ENCODE measurements at places on chromosomes 7 and 10.
A peak's percentile ranks its signal among the peaks of the same experiment; 100 is the strongest.

DNA sequence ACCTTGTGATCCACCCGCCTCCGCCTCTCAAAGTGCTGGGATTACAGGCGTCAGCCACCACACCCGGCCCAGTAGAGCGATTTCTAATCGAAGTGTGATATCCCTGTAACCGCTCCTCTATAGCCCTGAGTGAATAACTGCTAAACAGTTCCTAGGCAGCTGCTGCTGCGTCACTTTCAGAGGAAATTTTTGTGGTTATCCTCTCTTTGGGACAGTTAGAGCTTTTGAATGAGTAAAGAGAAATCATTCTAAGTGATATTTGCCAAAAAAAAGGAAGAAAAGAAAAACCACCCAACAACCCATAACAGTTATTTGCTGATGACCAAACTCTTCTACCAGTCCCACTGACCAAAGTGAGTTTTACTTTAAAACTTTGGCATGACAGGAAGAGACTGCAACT, 59.9 kb downstream of the MKX start:
- DNase-seq: no peak

GRCh38 chr10:50275650-50276235, 24.4 kb upstream of the ASAH2 start:
- DNase-seq: no peak

- DNase-seq: no peak
Measured at GRCh38 chr10:31593124-31593523, 274.1 kb downstream of the ZEB1 start.

GRCh38 chr10:5654218-5654755, 12.1 kb downstream of the ASB13 start:
- no peak for DNase-seq

- no peak for DNase-seq
Measured at GRCh38 chr10:132148261-132149251, 38.2 kb upstream of the DPYSL4 start.

DNA sequence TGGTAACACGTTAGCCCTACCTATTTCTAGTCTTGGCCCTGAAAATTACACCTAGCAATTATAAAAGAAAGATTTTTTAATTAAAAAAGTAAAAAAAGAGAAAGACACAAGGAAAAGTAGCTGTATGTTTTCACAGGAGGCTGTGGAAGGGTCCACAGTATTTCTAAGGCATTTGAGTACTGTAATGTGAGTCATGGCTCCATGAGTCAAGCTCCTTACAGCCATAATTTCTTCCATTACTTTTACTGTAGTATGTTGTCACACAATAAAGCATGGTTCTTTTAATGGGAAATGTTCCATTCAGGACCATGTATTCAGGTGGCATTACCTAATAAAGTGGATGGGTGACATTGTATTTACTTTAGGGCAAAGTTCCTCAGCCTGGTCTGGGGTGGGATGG, 113.4 kb downstream of the GPR37 start:
- no peak for DNase-seq

GRCh38 chr10:131891929-131892805, 8.6 kb upstream of the PPP2R2D start:
- no peak for DNase-seq

- DNase-seq: no peak
Measured at GRCh38 chr10:49394933-49395740, 752 bp downstream of the DRGX start.

DNA sequence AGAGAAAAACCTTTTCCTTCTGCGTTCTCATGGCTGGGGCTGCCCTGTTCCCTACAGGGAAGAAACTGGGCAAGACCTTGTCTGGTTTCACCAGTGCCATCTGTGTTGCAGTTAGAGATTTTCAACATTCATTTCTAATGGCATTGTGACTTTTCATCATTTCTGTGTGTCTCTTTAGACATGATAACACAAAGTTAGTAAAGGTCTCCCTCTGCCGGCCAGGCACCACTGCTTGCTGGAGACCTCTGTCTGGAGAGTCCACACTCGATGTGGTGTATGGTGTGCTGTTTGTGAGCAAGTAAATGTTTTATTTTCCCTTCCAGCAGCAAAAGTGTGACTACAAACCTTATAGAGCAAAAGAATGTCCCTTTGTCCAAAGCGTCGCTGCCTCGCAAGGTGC, 213.5 kb downstream of the PAXIP1 start:
- no peak for DNase-seq

GRCh38 chr10:86391986-86392722, 25.6 kb upstream of the GRID1 start:
- no peak for DNase-seq

GRCh38 chr10:9228771-9229170, 1174.3 kb downstream of the GATA3 start:
- DNase-seq: no peak

- no peak for DNase-seq
Measured at GRCh38 chr10:63825766-63826165, 304.6 kb downstream of the REEP3 start.

DNA sequence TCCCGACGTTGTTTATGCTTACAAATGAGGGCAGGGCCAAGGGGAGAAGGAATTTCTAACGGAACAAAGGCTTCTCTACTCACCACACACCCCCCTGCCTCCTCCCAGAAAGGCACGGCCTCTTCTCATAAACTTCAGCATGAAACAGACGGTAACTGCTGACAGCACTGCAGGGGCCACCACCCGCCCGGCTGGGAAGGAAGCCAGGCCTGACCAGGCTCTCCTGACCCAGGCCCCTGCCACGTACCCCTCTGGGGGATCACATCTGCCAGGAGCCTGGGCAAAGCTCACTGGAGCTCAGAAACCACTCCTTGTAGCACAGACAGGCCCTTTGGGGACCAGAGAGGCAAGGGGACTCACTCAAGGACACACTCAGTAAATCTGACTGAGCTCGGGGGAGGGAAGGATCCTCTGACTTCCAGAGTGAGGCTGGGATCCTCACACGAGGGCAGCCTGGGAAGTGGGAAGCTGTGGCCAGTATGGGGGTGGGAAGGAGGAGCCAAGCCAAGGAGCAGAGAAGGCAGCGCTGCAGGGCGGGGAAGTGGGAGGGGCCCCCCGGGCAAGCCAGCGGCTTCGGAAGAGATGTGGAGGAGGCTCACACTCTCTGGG, 46.1 kb downstream of the ZCCHC24 start:
- DNase-seq: no peak

DNA sequence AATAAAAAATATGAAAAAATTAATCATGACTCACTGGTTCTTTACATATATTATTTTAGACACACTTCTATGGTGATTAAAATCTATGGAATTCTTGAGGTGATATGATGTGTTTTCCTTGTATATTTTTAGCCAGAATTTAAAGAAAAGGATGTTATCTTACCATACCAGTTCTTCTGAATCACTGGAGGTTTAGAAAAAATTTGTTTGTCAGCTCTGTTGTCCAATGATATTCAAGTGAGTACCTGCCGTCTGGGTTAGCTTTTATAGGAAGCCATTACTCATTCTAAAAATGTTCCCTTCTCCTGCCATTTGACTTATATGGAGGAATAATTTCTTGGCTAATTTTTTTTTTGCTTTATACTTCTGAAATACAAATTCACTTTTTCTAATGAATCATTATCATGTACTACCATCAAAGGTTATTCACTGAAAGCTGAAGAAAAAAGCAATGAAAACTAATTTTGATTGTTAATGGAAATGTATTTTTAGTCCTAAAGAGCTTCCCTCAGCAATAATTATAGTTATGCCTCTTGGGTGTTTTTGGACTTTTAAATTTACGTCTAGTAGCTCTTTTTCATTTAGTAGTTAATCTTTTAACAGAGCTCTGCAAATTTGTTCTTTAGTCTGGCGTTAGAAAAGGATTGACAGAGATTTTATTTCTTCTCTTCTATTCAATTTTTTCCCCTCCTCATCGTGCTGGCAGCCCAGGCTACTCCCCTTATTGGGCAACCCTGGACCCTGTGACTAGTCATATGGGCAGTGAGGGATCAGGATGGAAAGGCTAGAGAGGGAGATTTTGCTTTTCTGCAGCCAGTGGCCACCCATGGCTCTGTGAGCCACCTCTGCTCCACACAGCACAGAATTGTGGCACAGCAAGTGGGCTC, 434.2 kb downstream of the LRMDA start:
- DNase-seq: no peak

GRCh38 chr7:23469150-23469960, 936 bp downstream of the IGF2BP3 start:
- DNase-seq: no peak

DNA sequence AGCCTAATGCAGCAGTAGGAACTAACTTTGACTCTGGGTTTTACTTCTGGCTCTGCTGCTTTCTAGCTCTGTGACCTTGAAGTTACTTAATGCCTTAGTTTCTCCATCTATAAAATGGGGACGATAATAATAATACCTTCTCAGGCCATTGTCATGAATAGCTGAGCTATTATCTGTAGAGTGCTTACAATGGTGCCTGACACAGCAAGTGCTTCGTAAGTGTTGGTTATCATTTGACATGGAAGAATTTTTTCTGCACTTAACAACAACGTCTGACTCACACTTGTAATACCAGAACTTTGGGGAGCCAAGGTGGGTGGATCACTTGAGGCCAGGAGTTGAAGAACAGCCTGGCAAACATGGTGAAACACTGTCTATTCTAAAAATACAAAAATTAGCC, 140.5 kb downstream of the ARL4A start:
- no peak for DNase-seq

GRCh38 chr7:114934086-114934485, 12.2 kb downstream of the MDFIC start:
- no peak for DNase-seq

GRCh38 chr10:116538456-116538855, 7.3 kb upstream of the PNLIP start:
- DNase-seq: no peak

GRCh38 chr10:126212738-126213137, 175.5 kb downstream of the ADAM12 start:
- DNase-seq: no peak

GRCh38 chr10:69863580-69863979, 61.9 kb downstream of the COL13A1 start:
- no peak for DNase-seq

DNA sequence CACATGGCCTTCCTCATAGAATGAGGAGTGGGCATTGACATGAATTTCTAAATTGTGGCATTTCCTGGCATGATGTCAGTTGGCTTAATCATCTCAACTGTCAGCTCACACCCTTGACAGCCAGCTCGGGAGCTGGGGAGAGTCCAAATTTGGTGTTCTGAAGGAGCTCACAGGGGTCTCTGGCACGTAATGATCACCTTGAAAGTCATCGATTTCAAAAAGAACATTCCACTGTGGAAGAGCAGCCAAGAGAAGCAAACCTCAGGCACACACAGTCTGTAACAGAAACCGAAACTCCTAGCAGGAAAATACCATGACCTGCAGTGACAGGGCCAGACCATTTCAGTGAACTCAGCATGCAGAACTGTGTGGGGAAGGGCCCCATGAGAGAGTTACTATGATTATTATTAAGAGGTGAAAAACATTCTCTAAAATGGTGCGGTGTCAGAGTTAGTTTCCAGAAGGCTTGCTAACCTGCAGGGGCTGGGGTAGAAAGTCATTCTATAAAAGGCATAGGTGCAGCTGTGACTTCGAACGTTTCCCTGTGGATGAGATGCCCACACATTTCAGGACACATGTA, 26.4 kb upstream of the KLF6 start:
- DNase-seq: peak; percentile 33

- DNase-seq: no peak
Measured at GRCh38 chr10:67925449-67926005, 41.1 kb downstream of the SIRT1 start.

DNA sequence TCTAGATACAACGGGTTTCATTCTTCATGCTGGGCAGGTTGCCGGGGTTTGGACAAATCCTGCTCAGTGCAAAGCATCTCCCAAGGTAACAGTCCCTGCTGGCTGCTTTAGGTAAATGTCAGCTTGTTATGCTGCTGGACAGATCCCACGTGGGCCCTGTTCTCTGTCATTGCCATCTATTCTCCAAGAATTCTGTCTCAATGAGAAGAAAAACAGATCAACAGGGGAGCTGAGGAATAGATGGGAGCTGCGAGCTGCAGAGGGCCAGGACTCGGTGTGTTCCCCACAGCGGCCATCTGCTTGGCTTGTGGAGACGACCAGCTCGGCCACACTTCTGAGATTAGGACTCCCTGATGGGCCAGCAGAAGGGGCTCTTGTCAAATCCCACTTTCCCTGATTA, 235.2 kb downstream of the DPP6 start:
- no peak for DNase-seq

DNA sequence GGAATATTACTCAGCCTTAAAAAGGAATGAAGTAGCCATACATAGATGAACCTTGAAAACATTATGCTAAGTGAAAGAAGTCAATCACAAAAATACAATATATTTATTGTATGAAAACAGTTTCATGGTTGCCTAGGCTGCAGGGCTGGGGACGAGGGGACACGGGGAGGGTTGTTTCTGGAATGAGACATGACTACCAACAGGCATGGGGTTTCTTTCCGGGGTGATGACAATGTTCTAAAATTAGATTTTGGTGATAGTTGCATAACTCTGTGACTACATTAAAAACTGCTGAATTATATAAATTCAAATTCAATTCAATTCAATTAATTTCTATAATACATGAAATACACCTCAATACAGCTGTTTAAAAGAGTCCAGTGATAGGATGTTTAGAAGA, 88.0 kb downstream of the ARHGAP22 start:
- no peak for DNase-seq

DNA sequence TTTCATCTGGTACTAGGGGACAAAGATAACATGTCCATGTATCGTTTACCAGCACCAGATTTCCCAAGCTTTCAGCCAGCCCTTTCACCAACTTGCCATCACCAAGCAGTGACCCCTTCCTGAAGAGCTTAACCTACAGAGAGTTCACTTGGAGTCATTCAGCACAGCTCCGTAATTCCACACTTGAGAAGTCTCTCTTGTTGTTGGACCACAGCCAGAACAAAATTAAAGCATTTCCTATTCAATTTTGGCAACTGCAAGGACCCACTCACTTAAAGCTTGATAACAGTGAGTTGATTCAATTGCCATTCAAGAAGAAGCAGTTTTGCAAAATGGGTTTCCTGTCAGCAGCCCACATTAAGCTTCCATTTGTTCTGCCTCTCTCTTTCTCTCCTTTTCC, 88.5 kb upstream of the LRRTM3 start:
- no peak for DNase-seq

DNA sequence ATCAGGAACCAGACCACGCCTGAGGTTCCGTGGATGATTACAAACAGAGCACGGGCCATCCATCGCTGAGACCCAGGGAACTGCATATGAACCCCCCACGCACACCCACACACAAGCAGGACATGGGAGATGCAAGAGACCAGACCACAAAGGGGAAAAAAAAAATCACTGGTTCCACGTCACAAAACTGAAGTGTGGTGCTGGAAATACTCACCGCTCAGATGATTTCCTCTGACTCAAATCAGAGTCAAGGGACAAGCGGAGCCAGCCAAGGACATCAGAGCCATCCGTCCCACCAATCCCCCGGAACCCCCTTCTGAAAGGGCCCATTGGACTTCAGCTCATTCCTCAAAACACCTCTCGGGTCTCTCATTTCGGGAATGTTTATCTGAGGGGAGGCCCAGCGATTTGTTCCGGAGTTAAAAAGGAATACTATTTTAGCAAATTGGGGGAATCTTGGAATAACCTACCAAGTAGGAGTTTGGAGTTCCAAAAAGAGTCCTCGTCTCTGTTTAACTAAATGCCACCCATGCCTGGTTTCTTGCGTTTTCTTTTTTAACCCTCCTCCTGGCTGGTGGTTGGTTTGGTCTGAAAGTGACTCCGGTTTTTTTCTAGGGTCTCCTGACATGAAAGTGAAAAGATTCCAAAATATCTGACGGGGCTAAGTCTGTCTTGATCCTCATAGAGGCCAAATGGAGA, 15.0 kb downstream of the SNX8 start:
- DNase-seq: no peak
